ENCODE measurements at places on chromosomes 7 and 10.

DNA sequence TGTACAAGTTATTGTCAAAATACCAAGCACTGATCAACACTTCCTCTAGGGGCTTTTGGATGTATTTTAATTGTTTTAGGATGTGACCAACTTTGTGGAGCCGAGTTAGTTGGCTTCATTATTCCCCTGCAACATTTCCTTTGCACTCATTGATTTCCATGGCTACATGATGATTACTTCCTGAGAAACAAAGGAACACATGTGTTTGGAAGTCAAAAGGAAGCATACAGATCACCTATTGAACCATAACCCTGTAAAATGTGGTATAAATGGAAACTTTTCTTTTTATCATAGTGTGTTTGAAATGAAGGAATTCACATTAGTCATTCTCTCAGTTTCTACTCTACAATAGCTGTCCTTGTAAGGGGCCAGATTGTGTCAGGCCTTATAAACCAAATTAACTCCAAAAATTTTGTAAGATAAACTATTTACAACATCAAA is 32.2 kb upstream of the EXOC6 start:
- peak; percentile 66 for DNase-seq

DNA sequence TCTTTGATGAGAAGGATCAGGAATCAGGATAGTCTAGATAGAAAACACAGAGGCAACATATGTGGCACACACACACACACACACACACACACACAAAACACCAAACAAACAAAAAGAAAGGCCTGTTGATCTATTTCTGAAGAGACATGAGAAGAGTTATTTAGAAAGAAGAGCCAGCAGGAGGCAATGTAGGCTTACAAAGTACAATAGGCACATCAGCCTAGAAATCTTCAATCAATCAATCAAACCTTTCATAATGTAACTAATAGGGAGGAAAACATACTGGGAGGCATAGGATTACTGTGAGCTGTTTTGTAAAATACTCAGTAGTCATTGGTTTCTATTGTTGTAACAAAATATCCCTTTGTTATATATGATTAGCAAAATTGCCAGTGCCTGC is 47.3 kb upstream of the TES start:
- no peak for DNase-seq

DNA sequence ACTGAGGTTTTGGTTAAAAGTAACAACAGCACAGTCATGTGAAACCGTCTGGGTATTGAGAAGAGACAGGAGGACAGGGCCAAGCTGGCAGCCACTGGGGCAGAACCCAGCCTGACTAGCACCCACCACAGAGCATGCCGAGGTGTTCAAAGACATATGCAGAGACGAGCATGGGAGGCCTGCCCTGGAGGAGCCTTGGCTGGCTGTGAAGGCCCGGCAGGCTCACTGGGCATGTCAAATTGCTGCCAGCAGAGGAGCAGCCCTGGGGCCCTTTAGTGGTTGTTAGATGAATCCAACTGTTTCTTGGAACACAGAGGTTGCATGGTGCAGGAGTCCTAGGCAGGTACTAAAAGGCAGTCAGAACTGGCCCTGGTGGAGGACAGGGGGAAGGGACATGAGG is 5.0 kb upstream of the GDF2 start:
- no peak for DNase-seq

DNA sequence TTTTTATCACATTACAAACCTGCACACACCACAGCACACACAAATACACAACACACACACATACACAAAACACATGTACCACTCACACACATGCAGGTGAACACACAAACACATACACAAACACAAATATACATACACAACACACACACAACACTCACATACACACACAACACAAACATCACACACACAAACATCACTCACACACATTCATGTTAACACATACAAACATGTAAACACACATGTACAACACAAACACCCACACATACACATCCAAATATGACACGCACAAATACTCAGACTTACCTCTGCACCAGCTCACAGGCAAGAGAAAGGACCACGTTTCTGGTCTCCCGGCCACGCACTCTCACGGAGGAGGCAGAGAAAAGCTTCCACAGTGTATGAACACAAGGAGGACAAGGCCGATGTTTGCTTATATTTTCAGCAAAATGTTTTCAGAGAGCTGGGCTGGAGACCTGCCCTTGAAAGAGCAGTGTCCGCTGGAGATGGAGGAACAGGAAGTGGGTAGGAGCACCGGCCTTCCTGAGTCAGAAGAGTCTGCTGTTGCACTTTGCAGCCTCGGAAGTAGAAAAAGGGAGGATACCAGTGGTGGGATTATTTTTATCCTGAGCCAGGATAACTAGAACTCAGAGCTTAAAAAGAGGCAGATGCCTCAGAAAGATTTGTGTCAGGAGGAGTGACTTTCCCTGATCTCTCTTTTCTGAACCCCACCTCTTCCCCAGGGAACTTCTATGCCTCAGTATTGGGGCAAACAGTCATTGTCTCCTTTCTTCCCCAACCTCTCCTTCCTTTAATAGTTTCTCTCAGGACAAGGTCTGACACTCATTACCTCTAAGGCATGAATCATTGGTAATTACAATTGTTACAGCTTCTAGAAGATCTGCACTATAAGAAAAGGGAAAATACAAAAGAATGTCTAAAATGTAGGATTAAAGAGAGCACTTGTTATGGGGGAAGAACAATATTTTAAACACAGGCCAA is at the start of gene GIMAP6:
TSS of gene GIMAP6 (minus strand) at position 520 of the 999 bp plus-strand sequence. CDS start 2,243 bp downstream, outside the sequence.
- no peak for DNase-seq

DNA sequence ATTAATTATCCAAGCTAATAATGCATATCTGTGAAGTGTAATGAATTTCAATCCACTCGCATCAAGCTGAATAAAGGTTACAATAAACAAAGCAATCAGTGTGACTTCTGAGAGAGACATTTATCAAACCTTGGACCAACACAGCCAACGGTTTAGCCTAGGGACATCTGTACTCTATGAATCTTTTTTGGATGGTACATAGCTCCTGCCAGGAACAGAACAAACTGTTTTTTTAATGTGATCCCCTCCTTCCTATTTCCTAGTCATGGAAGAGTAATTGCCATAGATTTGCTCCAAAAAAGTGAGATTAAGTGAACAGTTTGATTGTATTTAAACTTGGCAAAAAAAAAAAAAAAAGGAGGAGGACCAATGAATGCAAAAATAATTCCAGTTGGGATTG is 11.2 kb upstream of the NRCAM start:
- DNase-seq = no peak

DNA sequence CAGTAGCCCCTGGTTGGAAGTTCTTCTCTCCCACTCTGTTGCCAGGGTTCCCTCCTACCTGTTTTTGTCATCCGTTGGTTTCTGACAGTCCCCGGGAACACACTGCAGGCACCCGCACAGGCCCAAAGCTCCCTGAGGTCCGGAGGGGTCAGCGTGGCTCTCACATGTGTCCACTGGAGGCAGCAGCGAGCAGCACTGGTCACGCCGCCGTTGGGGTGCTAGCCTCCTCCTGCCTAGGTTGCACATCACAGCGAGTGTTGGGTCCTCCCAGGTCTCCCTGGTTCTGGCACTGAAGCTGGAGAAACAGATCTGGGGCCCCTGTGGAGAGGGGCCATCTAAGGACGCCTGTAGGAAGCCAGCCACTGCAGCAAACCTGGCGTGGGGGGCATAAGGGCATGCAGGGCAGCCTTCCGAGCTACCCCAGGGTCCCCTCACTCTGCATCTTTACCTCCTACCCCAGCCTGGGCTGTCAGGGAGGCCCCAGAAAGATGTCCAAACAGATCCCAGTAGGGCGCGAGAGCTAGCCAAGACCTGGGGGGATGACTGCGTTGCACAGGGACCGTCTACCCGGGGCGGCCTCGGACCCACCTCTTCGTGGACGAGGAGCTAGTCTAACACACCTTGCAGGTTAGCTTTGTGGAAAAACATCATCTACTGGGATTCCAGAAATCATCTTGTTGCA is 28.9 kb downstream of the LRRC27 start:
- DNase-seq = no peak

GRCh38 chr10:46515366-46515765 is 41.1 kb downstream of the GPRIN2 start:
- no peak for DNase-seq

DNA sequence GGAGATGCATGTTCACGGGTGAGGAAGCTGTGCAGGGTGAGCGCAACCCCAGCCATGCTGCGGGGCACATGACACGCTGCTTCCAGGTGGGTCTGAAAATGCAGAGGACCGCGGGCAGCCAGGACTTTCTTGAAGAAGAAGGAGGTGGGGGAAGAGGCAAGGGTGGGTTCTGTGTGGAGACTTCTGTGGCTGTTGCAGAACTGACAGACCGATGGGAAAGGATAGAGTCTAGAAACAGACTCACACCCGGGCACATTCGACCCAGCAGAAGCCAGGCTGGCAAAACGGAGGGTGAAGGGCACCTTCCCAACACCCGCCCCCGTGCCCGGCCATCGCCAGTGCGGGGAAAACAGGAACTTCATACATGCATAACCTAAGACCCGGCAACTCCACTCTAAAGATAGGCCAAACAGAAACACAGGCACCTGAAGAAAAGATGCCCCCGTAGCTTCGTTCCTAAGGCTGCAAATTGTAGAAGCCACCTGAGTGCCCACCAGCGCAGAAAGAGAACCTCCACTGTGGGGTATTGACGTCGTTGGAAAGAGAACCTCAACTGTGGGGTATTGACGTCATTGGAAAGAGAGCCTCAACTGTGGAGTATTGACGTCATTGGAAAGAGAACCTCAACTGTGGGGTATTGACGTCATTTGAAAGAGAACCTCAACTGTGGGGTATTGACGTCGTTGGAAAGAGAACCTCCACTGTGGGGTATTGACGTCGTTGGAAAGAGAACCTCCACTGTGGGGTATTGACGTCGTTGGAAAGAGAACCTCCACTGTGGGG is 4.8 kb upstream of the KNDC1 start:
- DNase-seq = no peak

DNA sequence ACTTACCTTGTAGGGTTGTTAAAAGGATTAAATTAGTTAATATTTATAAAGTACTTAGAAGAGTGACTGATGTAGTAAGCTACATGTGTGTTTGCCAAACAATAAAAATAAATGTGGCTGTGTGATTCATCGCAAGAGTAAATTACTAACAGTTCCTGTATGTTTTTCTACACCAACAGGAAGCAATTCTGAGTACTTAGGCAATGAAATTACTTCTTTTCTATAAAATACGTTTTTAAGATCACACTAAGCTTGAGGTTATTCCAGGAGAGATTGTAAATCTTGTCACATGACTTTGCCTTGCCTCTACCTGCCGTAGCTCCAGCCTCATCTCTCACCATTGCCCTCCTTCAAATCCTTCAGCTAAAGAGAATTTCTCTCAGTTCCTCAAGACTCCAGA is 18.1 kb upstream of the GSTK1 start:
- DNase-seq = peak; percentile 57

DNA sequence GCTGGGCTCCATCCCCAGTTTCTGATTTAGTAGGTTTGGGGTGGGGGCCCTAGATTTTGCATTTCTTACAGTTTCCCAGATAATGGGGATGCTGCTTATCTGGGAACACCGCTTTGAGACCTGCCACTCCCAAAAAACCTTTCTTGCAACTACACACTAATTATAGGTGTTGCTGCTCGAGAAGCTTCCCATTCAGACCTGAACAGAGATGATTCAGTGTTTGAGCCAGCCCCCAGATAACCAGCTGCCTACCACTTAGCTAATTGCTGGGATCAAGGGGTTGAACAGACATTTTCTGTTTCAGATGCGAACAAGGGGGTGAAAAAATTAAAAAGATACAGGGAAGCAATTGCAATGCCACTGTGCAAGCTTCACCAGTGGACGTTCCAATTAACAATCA is 448.5 kb downstream of the KCNMA1 start:
- DNase-seq = no peak

DNA sequence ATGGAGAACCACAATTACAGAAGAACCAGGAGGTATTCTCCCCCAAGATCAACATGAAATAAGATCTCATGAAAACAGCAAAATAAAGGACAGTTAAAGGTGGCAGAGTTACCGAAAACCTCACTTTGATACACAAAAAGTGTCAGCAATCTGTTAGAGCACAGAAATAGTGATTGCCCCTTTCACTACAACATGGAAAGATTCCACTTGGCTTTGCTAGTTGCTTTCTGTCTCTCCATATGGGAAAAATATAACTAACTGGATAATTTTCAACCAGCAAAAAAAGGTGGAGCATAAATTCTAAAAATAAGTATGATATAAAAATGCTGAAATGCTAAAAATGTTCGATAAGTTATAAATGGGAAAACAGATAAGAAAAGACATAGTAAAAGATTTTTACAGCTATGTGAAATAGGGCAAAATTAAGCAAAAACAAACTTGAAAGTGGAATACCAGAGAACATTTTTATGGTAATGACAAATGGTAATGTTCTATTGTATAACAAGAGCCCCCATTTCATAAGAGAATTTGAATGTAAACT is 90.2 kb downstream of the GPR85 start:
- DNase-seq = no peak

- DNase-seq = peak; percentile 17
These were observed 17.9 kb upstream of the DDX21 start for GRCh38 chr10:68938117-68938516.

GRCh38 chr10:43453266-43453831 is 16.4 kb downstream of the ZNF487 start:
- DNase-seq = no peak

- DNase-seq = peak; percentile 82
These were observed 73.9 kb downstream of the SH3PXD2A start for GRCh38 chr10:103781329-103782061.

DNA sequence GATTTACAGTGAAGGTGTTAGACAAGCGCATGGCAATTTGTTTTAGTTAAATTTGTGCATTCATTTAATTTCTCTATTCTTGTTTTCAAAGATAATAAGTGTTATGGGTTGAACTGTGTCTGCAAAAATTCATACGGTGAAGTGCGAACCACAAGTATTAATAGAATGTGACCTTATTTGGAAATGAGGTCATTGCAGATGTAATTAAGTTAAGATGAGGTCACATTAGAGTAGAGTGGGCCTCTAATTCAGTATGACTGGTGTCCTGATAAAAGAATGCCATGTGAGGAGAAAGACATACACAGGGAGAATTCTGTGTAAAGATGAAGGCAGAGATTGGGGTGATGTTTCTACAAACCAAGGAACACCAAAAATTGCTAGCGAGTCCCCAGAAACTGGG is 158.8 kb upstream of the SEMA3E start:
- DNase-seq = no peak

DNA sequence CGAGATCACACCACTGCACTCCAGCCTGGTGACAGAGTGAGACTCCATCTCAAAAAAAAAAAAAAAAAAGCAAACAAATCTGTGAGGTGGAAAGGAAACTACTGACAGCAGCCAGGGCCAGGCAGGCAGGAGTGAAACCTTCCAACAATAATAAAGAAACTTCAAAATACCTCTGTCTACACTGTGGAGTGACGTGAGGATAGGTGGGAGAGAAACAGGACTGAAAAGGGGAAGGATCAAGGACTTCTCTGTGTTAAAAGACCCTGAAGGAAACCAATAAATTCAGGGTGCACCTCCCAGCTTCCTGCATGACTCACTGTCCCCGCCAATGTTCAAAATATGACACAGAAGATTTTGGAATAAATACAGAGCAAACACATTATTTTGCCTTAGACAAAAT is 82.9 kb downstream of the KIAA1549 start:
- DNase-seq = no peak

DNA sequence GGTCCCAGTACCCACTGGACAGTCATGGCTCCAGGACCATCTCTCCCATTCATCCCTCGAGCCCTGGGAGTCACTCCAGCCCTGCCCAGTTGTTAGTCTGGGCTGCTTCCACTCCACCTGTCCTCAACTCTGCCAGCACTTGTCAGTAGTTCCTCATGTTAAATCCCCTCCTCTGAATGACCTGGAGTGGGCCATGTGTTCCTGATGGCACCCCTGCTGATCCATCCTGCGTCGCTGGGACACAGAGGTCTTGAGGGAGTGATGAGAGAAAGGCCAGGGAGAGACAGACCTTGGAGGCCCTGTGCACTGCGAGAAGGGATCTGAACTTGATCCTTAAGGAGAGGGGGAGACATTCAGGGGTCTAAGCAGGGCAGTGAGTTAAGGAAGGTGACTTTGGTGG is 174.9 kb downstream of the GRID1 start:
- no peak for DNase-seq

All from fibroblast of gingiva (primary cell).